Cardiac muscle cell (in vitro differentiated cells and primary cell): ENCODE measurements at places on chromosomes 16 and 17.

GRCh38 chr17:606508-607250, 108.0 kb downstream of the VPS53 start:
- no peaks in the 10 kb centered on the region for H3K27me3 ChIP-seq
- no peaks in the 10 kb centered on the region for H3K4me1 ChIP-seq

- H3K36me3 ChIP-seq = peaks cover 23% of the 10 kb centered on the region
- peaks cover 18% of the 10 kb centered on the region for H3K4me1 ChIP-seq
- H3K27ac ChIP-seq = peak overlapping the region; percentile 10
Observed at GRCh38 chr16:2004795-2005517, 4.7 kb downstream of the ZNF598 start.

DNA sequence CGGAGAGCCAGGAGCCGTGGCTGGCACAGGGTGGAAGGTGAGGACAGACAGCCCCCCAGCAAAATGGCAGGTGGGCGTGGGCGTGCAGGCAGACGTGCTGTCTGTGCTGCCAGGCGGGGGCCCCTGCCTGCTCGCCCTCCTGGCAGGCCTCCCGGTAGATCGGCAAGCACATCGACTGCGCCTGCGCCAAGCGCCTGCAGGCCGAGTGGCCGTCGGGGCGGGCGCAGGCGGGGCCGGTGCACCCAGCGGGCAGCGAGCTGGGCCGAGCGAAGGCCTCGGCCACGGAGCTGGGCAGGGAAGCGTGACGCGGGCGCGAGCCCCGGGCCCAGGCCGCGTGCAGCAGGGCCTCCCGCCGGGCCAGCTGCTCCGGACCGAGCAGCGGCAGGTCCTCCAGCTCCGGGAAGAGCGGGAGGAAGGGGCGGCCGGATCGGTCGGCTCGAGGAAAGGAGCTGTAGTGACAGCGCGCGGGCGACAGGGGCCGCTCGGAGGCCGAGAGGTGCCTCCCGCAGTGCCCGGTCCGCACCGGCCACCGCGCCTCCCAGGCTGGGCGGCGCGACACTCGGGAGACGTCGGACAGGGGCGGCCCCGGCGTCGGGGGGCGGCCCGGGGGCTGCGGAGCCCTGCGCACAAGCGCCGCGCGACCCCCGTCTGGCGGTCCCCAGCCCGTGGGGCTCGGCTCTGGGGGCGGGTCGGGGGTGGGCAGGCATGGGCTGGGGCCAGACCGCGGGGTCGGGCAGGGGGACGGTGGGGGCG, 16.9 kb downstream of the GRIN2C start:
- DNase-seq = peak; percentile 79
- H3K27me3 ChIP-seq = peaks cover 37% of the 10 kb centered on the region
- H3K36me3 ChIP-seq = no peaks in the 10 kb centered on the region
- H3K4me1 ChIP-seq = peaks cover 9% of the 10 kb centered on the region
- no peak overlapping the region for H3K27ac ChIP-seq

GRCh38 chr17:35350493-35350892, 22.9 kb downstream of the SLFN11 start:
- no peaks in the 10 kb centered on the region for H3K4me1 ChIP-seq
- H3K27me3 ChIP-seq = peaks cover 57% of the 10 kb centered on the region
- H3K4me3 ChIP-seq = no peak overlapping the region
- H3K27ac ChIP-seq = no peak overlapping the region

DNA sequence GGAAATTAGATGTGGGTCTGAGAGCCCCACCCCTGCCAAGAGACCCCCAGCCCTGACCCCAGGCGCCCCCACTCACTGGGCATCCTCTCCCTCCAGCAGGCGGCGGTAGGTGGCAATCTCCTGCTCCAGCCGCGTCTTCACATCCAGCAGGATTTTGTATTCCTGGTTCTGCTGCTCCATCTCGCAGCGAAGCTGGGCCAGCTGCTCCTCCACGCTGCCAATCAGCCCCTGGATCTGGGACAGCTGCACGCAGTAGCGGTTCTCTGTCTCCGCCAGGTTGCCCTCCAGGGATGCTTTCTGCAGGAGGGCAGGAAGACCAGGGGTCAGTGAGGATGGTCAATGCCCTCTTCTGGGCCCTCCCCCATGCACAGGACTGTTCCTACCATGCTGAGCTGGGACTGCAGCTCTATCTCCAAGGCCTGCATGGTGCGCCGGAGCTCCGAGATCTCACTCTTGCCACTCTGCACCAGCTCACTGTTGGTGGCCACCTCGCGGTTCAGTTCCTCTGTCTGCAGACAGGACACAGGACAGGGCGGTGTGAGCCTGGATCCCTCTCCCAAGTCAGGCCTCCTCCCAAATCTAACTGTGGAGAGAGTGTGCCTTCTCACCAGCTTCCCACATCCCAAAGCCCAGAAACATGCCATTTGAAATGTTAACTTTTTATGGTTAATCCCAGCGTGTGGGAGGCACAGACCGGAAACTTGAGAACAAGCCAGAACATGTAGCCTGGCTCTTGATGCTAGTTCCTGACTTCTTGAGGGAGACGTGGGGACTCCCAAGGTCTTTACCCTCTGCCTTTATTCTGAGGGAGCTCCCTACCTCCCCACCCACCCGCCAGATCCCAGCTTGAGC, 3.6 kb downstream of the KRT17 start:
- H3K4me3 ChIP-seq = no peak overlapping the region
- H3K4me1 ChIP-seq = no peaks in the 10 kb centered on the region
- H3K36me3 ChIP-seq = no peaks in the 10 kb centered on the region
- DNase-seq = no peak

GRCh38 chr17:78675316-78675616, 98.1 kb upstream of the DNAH17 start:
- no peaks in the 10 kb centered on the region for H3K27me3 ChIP-seq
- no peak overlapping the region for H3K27ac ChIP-seq
- no peak overlapping the region for H3K4me3 ChIP-seq
- no peaks in the 10 kb centered on the region for H3K4me1 ChIP-seq
- H3K36me3 ChIP-seq = peaks cover 30% of the 10 kb centered on the region
